Activated CD4-positive, alpha-beta T cell treated with anti-CD3 and anti-CD28 coated beads for 36 hours (primary cell): ENCODE measurements at places on chromosomes 7 and 10. TPM values are rescaled to one million over a fixed set of nuclear protein-coding genes. Genes with fewer than 3 reads are reported as not detected.

DNA sequence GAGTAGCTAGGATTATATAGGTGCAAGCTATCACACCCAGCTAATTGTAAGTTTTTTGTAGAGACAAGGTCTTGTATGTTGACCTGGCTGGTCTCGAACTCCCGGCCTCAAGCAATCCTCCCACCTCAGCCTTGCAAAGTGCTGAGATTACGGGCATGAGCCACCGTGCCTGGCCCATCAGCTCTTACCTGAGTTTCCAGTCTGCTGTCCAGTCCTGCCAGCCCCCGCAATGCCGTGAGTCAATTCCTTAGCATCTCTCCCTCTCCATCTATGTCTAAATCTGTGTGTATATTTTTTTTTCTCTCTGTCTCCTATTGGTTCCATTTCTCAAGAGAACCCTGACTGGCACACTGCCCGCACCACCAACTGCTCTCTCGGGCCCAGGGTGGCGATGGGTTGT is 127.6 kb downstream of the ACTR3B start:
- DNase-seq, result no peak

DNA sequence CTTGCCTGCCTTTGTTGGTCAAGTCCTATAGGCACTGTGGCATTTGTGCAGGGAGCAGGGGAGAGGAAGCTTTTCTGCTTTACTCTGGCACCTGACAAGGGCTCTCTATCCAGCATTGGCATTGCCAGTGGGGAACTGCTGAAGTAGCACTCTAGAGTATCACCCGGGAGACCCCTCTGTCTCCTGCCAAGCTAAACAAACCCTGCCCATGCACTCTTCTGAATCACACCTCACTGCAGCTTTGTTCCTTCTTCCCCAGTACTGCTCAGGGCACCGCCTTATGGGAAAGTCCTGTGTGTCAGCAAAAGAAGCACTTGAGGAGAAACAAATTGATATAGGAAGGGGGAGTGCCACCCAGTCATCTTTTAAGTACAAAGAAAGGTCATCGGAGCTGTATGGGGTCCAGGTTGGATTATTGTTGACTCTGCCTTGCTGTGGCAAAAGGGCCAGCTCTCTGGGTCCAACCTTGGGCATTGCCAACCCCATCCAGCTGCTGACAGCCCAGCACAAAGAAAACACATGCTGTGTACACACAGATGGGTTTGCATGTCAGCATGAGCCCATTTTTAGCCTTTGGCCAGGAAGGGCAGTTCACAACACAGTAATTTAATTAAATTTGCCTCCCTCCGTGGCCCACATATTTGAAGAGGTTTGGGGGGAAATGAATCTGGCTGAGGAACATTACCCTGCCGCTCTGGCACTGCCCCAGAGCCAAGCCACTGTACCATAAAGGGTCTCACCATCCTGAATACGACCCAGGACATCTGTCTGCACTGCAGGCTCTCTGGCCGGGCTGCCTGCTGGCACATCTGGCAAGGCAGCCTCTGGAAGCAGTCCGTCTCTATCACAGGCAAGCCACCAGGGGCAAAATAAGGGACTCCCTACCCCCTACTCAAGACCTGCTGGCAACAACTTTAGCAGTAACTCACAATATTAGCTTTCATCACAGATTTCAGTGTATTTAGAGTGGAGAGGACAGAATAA is 13.1 kb downstream of the LRRC4 start:
- DNase-seq, result no peak

DNA sequence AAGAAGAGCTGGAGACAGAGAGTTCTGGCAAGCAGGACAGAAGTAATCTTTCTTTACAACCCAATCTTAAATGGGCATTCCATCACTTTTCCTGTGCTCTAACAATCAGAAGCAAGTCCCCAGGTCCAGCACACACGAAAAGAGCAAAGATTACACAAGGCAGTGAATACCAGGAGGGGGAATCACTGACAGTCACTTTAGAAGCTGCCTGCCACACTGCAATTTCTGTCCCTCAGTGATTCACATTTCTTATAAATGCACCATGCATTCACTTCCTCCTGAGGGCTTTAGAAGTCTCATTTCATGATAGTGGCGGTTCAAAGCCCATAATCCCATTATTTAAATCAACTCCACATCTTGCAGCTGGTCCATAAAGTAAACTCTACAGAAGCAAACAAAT is 362.5 kb downstream of the POM121L12 start:
- DNase-seq, result no peak

DNA sequence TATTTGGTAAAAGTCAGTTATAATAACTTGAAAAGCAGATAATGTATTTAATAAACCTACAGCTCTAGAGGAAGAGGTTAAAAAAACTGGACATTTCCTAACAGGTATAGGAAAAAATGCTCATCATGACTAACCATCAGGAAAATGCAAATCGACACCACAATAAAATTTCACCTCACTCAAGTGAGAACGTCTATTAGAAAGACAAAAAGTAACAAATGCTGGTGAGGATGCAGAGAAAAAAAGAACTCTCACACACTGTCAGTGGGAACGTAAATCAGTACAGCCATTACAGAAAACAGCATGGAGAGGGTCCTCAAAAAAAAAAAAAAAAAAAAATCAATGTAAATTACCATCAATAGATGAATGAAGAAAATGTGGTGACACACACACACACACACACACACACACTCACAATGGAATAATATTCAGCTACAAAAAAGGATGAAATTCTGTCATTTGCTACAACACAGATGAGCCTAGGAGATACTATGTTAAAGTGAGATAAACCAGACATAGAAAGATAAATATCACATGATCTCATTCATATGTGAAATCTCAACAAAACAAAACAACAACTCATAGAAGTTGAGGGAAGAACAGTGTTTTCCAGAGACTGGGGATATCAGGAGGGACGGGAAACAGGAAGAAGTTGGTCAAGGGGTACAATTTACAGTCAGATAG is 20.1 kb downstream of the EPC1 start:
- DNase-seq, result no peak

DNA sequence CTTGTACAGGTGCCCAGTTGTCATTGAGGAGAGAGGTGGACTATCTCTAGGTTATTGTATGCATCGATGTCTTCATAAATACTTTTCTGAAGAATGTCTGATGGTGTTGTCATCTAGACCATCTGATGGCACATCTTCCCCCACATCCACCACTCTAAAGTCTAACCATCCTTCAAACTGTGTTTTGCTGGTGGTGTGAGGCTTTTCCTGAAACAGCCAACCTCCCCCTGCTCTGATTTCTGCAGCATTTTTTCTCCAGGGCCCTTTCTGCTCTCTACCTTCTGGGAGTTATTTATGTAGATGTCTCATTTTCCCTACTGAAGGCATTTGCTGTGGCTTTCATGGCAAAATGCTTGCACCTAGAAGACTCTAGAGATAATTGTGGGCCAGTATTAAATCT is 1.5 kb downstream of the PLCE1 start:
- DNase-seq, result no peak

- DNase-seq, result no peak
Measured at GRCh38 chr7:50682079-50682478, 100.6 kb downstream of the GRB10 start.

Gene HTRA1
- total RNA-seq, result not detected

DNA sequence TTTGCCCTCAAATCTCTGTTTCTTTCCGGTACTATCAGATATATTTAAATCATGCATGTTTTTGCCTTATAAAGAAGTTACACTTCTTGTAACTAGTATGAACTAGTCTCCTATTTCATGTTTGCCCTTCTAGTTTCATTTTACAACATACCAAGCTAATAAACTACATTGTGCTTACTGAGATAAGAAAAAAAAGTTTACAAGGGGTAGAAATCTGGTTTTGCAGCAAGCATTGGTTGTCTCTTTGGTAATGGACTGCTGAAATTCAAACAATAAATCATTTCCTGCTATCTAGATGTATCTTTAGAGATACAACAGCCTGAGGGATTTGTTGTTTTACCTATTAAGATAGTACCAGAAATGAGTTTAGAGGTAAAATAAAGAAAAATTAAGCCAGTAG is 18.8 kb downstream of the PTTG1IP2 start:
- no peak for DNase-seq

GRCh38 chr10:44460416-44460815 is 75.5 kb upstream of the CXCL12 start:
- DNase-seq, result no peak

Gene METTL27
- 2.1 TPM for total RNA-seq

DNA sequence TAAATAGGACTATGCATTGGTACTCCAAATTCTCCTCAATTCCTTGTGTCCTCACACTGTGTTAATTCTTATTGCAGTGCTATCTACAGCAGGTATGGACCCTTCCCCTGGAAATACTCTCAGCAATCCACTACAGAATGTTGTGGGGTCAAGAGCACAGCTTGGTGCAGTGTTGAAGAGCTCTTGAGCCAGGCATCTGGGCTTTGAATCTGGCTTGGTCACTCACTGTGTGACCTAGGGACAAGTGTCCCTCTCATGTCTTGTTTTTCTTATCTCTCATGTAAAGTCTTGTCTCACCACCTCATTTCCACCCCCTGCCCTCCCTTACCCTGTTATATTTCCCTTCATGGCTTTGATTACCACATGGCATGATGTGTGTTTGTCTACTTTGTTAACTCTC is 159.4 kb downstream of the RNLS start:
- DNase-seq, result no peak

GRCh38 chr10:24007359-24007758 is 201.6 kb upstream of the KIAA1217 start:
- no peak for DNase-seq

DNA sequence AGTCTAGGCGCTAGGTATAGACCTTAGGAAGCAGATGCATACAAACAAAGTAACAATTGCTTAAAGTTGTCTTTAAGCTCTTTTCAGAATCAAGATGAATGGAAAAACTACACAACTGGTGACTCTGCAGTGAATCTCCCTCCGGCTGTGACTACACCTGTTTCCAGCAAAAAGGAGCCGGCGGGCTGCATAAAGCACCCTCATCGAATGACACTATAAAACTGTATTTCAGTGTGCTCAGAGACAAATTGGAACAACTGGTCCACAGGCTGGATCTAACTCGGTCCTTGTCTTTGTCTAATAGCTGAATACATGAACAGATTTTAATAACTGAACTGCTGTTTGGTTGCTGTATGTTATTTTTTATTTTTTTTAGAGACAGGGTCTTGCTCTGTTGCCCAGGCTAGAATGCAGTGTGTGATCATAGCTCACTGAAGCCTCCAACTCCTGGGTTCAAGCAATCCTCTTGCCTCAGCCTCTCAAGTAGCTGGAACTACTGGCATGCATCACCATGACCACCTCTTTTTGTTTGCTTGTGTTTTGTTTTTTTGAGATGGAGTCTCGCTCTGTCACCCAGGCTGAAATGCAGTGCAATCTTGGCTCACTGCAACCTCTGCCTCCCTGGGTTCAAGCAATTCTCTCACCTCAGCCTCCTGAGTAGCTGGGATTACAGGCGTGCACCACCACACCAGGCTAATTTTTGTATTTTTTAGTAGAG is 64.2 kb upstream of the SVIL start:
- DNase-seq, result no peak

Gene PFKFB3
- 133 TPM for total RNA-seq

DNA sequence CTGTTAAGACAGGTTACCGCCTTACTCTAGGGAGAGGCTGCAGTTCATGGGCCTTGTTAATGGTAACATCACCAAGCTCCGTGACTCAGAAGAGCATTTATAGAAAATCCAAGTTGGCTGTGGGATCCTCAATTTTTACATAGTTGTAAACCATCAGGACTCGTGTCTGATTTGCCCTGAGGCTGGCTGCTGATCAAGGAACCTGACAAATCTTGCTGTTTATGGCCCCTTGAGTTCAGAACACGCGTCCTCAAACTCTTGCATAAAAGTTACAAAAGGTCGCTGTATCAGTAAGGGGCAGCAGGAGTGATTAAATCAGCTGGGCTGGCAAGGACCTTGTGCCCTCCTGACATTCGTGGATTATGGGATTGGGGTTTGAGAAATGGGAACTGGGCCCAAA is 4.6 kb downstream of the SLC13A4 start:
- no peak for DNase-seq
